Dermis blood vessel endothelial cell (primary cell): ENCODE measurements at places on chromosomes 6 and 20. TPM values are rescaled to one million over a fixed set of nuclear protein-coding genes. Genes with fewer than 3 reads are reported as not detected.

Gene PCSK2
- not detected in 2 replicates for total RNA-seq

Gene CRISP2
- not detected in 2 replicates for total RNA-seq

GRCh38 chr20:24769878-24770627, 179.0 kb upstream of the CST7 start:
- DNase-seq: no peak

Gene TFAP2A
- total RNA-seq: under 0.01 and 0.05 TPM in 2 replicates

DNA sequence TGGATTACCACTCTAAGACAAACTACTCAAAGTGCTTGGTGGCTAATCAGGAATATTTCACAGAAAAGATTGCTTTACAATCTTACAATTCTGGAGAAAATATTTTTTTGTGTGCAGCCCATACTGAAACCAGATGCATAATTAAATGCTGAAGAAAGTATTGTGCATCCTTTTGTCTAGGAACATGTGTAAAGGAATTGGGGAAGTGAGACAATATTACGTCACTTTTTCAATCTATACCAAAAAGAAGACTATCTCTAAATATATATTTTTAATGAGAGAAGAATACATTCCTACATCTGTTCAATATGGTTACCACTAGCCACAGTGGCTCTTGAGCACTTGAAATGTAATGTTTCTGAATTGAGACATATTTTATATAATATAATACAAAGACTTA, 992.5 kb upstream of the ADGRB3 start:
- no peak for DNase-seq

Gene PI3
- total RNA-seq: not detected in 2 replicates

Gene MMP24
- 0.68 and 0.88 TPM in 2 replicates for total RNA-seq

Gene PGBD1
- 8.9 and 10.2 TPM in 2 replicates for total RNA-seq

DNA sequence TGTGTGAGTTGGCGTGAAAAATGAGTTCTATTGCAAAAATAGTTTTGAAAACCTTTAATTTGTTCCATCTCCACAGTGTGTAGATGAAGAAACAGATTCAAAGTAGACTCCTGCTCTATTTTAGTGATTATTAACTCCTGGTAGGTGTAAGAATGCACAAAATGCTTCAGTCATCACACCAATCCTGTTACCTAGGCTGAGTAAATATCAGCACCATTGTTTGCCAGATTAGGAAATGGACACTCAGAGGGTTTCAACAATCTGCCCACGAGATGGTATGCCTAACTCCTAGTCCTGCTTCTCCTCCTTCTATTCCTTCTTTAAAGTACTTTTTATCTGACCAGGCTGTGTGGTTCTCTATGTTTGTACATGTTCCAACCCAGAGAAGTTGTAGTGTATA, 108.9 kb upstream of the AHI1 start:
- DNase-seq: no peak

Gene TPX2
- 16.5 and 81.7 TPM in 2 replicates for total RNA-seq

Gene TSHZ2
- total RNA-seq: 1.5 and 1.9 TPM in 2 replicates

DNA sequence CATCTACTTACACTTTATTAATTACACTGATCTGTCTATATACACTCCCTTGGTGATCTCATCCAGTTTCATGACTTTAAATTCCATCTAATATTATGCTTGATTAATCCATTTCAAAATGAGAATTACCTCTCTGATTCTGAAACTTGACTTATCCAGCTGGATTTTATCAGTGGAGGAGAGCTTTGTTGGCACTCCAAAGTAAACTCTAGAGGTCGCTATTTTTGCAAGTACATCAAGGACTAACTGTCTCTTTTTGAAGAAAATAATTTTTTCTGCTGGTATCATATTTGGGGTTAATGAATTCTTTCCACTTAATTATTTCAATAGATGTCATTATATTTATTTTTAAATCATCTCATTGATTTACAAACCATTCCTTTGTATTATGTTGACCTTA, 630.3 kb upstream of the MAN1A1 start:
- DNase-seq: no peak

- DNase-seq: no peak
Observed at GRCh38 chr6:14750059-14750661, 495.7 kb upstream of the JARID2 start.

GRCh38 chr20:50100552-50100951, 12.4 kb downstream of the UBE2V1 start:
- DNase-seq: no peak

Gene PKHD1
- total RNA-seq: 0.09 and 0.17 TPM in 2 replicates

DNA sequence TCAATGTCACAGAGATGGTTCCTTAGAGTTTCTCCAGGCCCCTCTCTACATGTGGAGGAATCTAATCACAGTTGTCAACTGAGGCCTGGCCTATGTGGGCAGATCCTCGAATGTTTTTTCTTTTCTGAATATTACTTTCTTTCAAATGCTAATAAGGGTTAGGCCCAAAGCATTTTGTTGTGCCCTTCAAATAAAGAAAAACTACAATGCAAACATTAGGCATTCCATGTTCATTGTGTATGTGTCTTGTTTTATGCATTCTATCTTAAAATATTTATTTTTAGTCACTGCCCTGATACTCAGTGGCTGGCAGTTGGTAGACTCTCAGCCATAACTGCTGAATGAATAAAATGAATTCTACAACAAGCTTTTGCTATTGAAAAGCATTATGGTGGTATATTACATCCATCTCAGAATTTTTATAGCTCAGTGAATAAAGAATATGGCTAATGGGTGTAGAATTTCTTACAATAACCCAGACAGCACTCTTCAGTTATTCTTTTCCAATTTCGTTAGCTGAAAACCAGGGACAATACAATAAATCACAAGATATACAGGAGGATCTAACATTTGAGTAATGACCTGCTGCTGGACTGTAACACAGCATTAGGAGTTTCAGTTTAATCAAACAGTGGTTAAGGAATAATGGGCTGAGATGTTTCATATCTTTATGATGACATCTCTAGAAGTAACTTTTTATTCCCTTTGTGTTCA, 28.3 kb downstream of the RGS17 start:
- DNase-seq: no peak

Gene OR2H1
- total RNA-seq: not detected in 2 replicates

DNA sequence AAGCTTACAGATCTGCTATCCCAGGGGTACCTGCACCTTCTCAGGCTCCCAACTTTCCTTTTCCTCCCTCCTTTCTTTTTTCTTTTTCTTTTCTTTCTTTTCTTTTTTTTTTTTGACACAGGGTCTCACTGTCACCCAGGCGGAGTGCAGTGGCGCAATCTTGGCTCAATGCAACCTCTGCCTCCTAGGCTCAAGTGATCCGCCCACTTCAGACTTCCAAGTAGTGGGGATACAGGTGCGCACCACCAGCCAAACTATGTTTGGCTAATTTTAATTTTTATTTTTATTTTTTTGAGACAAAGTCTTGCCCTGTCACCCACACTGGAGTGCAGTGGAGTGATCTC, 36.0 kb downstream of the PIM1 start:
- no peak for DNase-seq

Gene RAD21L1
- not detected in 2 replicates for total RNA-seq

- no peak for DNase-seq
Observed at GRCh38 chr20:46670585-46671584, 18.4 kb downstream of the TP53RK start.

GRCh38 chr6:100721256-100721655, 159.9 kb downstream of the ASCC3 start:
- no peak for DNase-seq

Gene PRND
- 0.74 and 2.2 TPM in 2 replicates for total RNA-seq

- DNase-seq: no peak
Observed at GRCh38 chr6:105793130-105793529, 293.0 kb upstream of the PRDM1 start.

DNA sequence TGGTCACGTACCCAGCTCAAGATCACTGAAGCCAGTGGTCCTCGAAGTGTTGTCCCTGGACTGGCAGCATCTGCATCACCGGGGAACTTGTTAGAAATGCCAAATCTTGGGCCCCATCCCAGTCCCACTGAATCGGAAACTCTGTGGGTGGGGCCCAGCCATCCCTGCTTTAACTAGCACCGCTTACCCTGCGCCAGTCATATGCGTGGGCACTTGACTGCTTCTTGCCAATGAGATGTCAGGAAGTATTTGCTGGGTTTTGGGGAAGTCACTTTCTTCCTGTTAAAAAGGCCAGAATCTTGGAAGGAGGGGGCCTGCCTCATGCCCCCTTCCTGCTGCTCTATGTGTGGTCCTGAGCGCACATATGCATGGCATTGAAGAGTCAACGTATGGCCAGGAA, 11.7 kb upstream of the SULF2 start:
- no peak for DNase-seq

Gene HS3ST5
- total RNA-seq: not detected in 2 replicates

DNA sequence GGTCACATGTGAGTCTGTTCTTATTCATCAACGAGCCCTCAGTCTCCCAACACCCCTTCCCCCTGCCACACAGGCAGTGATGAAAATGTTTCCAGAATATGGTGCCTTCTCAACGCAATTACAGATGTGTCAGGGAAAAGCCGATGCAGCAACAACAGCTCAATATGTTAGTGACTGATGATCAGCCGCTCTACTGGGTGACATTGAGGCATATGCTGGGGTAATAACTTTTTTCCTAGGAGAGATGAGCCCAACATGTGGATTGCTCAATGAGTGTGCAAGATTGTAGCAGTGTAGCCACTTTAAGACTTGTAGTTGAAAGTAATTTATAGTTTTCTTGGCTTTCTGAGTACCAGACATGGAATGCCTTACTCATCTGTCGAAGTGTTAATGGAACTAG, 49.4 kb downstream of the DTD1 start:
- DNase-seq: no peak

Gene SLC32A1
- 0.05 TPM in 1 of 2 replicates, not detected in the other for total RNA-seq

DNA sequence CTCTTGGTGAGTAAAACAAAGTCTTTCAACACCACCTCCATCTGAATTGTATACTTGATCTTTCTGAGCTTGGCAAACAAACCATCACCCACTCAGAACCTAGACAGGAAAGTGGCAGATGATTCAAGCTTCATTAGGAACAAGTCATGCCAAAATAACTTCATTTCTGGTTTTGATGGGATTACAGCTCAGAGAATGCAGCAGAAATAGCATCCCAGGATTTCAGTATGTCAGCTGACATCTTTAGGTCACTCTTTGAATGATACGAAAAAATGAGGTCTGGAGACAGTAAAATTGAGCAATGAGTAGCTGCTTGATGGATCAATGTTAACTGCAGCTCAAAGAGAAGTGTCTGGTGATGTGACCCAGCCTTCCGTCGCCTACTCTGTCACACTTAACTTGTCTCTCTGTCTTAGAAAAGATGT, 92.4 kb downstream of the GJA10 start:
- peak; percentile 7 for DNase-seq

DNA sequence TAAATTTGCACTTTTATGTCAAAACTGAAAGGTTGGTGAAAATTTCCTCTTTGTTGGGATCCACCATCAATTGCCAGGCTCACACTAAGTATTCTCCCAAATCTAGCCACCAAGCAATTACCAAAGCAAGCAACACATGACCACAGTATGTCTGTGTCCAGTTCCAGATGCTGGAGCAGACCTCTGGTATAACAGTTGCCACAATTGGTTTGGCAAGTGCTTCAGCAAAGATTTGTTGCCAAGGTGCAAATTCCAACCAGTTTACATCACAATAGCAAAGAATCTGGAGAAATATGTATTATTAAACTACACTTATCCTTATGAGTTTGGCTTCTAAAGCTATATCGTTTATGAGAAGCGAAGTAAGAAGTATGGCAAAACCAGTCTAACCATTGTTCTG, 6.4 kb downstream of the GTF2H5 start:
- peak; percentile 64 for DNase-seq

GRCh38 chr6:97032955-97033354, 108.4 kb downstream of the KLHL32 start:
- DNase-seq: no peak

- peak; percentile 43 for DNase-seq
Observed at GRCh38 chr20:36499723-36500501, 41.4 kb upstream of the MYL9 start.

- DNase-seq: no peak
Observed at GRCh38 chr20:37552415-37552814, 24.7 kb upstream of the BLCAP start.

Gene SMPDL3A
- 4.8 and 6.3 TPM in 2 replicates for total RNA-seq

Gene ADAM33
- 0.09 and 0.17 TPM in 2 replicates for total RNA-seq

- no peak for DNase-seq
Observed at GRCh38 chr20:24738981-24739633, 210.0 kb upstream of the CST7 start.

Gene TDRD6
- 0.05 and 0.17 TPM in 2 replicates for total RNA-seq
